ENCODE measurements at places on chromosomes 7 and 10.

DNA sequence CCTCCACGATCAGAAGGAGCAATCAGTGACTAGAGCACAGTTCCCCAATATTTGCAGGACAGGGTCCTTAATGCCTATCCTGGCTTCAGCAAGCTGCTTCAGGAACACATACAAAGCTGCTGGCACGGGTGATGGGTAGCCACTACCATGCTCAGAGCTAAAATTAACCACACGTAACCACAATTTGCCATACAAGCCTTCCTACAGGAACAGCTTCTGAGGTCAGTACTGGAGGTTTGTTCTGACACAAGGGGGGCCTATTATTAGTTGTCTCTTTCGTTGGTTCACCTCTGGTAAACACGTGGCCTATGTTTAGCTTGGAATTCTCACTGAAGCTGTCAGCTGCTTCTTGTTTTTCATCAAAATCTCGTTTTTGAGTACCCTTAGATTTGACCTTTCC, 41.1 kb downstream of the ZNF248 start:
- no peak for DNase-seq

DNA sequence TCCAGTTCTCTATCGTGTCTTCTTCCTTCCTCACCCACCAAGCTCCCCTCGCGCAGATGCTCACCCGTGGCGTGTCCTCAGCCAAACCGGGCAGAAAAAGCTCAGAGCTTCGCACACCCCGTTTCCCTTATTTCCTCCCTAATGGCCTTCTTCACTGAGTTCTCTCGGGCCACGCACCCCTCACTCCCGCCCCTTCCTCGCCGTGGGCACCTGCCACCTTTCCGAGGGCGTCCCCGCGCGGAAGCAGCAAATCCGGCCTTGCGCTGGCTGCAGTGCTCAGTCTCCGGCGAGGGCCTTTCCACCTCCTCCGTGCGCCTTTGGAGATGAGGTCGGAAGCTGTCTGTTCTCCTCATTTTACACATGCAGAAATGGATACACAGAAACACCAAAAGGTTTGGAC, 12.4 kb upstream of the CALML3 start:
- DNase-seq: no peak

DNA sequence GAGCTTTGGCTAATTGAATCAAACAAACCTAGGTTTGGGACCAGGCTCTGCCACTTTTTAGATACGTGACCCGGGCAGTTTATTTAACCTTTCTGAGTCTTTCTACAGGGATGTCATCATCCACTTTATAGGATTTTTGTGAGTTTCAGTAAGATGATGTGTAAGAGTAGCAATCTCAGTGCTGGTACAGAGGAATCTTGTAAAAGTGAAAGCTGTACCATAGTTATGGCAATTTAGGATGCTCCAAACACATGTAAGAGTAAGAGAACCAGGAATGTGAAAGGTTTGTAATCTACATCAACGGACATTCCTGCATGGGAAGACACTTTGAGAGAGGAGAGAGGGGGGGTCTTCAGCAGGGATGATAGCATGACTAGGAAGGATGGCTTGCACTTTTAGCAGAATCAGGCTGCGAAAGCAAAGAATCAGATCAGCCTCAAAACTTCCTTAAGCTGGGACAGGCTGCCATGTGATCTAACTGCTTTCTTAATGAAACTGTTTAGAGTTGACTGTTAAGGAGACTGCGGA, 968 bp downstream of the NOLC1 start:
- DNase-seq: no peak

GRCh38 chr10:101164020-101164419, 32.9 kb downstream of the TLX1 start:
- no peak for DNase-seq

GRCh38 chr10:60893231-60893630, 50.8 kb downstream of the RHOBTB1 start:
- no peak for DNase-seq

DNA sequence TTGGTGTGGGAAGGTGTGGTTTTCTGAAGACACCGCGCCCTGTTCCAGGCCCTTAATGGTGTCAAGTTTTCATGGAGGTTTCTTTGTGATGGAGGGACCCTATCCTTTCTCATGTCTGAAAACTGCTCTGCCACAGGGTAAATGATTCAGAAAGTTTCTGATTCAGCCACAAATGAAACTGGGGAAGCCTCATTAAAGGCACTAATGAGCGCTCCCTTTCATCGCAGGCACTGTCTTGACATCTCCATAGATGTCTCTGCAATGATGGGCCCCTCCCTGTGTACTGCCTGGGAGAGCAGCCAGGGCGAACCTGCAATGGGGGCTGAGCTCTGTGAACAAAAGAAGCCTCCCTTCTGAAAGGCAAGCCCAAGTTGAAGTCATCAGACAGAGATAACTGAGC, 355.3 kb downstream of the PRPF18 start:
- DNase-seq: no peak

GRCh38 chr10:61900829-61901792, at the start of gene ARID5B:
ARID5B (plus strand) TSS chr10:61901699; CDS start chr10:61901710, 11 bp downstream.
- DNase-seq: peak; percentile 70

DNA sequence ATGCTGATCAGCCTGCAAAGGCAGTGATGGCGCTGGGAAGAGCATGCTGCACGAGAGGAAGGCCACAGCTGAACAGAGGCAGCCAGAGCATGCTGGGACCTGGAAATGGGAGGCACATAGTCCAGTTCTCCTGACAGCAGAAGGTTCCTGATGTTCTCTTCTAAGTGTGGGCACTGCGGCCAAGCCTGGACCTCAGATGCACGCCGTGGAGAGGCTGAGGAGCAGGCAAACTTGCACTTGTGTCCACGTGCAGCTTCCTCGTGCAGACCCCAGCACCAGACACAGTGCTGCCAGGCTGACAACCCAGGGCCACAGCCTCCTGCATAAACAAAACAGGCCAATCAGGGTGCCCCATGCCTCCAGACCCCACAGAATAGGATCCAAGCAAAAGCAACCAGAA, 93.5 kb upstream of the LANCL2 start:
- DNase-seq: no peak

DNA sequence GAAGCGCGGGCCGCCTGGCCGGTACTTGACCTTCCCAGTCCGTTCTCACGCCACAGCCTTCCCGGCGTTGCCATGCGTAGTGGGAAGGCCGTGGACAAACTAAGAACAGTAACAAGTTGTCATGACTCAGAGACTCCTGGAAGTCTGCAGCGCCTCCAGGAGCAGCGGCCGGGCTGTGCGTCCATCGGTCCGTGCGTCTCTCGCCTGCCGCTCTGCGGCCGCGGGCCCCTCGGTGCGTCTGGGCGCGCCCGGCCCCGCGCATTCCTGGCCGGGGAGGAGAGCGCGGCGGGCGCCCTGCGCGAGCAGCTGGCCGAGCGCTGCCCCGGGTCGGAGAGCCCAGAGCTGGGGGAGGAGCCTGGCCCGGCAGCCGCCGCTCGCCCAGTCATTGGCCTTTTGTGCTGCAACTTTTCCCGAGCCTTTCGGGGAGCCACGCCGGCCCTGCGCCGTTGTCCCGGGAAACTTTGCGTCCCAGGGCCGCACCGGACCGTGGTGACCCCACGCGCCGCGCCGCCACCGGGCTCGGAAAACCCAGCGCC, 123.7 kb downstream of the TACC2 start:
- DNase-seq: peak; percentile 89

GRCh38 chr7:148753224-148753623, 54.5 kb downstream of the CUL1 start:
- DNase-seq: no peak

GRCh38 chr10:4144817-4145216, 359.8 kb upstream of the KLF6 start:
- no peak for DNase-seq

DNA sequence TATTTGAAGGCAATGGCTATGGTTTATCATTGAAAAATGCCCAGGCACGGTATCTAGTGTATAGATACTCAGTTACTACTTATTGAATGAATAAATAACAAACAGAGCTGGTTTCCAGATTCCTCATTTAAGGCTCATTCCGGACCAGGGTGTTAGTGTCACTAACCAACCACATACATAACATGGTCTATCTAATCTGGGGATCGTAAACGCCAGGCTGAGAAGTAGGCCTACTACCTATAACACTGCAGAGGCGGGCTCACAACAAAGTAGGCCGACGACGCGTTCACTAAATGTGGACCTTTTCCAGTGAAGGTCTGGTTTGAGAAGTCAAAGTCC, 423 bp downstream of the LSM5 start:
- DNase-seq: no peak

DNA sequence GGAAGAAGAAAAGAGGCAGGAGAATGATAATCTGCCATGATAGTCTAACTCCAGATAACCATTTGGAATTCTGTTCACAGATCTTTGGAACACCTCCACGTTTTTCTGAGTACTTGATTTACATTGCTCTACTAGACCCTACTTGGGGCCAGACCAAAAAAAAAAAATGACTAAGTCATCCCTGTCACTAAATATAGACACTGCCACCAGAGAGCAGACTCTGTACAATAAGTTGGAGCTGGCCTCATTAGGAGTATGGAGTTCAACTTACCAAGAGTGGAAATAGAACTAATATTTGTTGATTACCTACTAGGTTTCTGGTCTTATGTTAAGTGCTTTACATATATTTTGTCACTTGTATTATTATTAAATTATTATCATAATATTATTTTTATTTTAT, 80.9 kb upstream of the ZNF800 start:
- no peak for DNase-seq

DNA sequence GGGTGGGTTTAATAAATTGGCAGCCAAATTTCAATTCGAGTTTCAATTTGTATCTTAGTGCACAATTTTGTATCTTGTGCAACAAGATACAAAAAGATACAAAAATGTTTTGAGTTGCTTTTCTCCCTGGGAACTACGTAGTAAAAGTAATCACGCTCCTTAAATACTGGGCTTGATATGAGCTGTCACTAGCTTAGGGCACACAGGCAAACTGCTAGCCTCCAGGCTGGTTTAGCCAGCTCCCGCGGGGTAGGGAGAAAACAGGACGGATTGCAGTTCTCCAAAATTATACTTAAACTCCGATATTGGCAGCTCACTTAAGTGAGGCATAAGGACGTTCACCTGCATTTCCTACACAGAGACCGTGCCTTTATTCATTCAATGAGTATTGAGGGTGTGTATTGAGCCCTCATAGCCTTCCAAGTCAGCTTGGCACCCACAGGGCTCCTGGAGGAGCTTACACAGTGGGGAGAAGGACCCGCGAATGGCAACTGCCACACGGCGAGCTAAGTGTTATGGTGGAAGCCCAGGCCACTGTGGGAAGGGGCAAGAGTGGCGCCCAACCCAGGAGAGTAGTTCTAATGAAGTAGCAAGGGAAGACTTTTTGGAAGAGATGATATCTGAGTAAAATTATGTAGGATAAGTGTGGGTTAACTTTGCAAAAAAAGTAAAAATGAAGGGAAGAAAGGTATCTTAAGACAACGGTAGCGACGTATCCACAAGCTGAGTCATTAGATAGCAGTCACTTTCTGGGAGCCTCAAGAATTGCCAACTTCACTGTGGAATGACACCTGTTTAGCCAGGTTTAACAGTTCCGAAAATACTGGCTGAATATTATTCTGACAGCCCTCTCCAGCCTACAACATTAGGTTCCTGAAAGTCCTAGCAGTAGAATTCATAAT, 1.6 kb upstream of the EPC1 start:
- no peak for DNase-seq

DNA sequence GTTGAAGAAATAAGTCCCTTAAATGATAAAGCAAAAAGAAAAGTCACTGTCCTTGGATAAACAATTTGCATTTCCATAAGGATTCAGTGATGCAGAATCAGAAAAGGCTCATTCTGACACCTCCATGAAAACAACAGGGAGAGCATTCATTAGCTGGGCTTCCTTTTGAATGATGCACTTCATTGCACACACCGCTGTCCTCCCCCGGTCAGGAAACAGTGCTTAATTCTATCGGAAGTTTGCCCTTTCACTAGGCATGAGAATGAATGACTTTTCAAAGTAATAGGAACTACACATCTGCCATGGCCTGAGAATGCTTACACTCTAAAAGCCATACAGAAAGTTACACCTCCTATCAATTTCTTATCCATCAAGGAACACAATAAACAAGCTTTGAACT, 4.2 kb downstream of the PCDH15 start:
- DNase-seq: no peak

DNA sequence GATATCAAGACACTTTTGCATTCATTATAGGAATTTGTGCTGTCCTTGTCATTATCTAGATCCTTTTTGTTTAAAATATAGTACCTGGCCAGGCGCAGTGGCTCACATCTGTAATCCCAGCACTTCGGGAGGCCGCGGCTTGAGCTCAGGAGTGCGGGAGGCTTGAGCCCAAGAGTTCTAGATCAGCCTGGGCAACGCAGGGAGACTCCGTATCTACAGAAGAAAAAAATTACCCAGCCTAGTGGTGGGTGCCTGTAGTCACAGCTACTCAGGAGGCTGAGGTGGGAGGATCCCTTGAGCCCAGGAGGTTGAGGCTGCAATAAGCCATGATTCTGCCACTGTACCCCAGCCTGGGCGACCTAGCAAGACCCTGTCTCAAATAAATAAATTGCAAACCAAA, 621 bp upstream of the MORN4 start:
- DNase-seq: no peak

DNA sequence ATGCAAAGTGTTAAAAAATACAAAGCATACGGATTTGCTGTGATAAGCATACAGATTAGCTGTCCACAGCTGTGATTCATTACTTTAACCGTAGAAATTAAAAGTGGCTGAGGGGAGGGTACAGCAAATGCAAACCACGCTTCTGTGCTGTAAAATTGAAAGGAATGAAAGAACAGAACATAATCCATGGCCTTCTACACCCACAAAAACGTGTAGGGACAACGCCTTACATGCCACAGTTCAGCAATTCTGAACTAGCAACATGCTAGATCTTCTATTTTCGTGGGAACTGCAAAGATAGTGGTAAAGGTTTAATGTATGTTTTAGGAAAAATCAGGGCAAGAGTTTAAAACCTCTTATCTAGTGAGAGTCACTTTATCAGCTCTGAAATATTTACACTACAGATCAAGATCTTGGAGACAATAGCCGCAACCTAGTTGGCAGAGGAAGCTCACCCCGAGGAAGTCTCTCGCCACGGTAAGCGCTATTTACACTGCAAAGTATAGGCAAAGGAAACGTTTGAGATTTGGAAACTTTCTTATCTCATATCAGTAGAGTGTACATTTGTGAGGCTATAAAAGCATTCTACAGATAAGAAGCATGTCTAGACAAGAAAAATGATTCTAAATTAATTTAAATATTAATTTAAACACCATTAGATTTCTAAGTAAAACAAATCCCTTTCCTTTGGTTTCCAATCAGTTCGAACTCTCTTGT, 193.6 kb downstream of the MLLT10 start:
- DNase-seq: no peak

- DNase-seq: no peak
These were observed 52.3 kb downstream of the CCDC3 start for GRCh38 chr10:12949248-12949647.

Measured in kidney glomerular epithelial cell (primary cell).